ENCODE measurements at places on chromosomes 7 and 10.

GRCh38 chr10:28595613-28596012 is 62.7 kb downstream of the WAC start:
- DNase-seq: no peak

- DNase-seq: no peak
Observed at GRCh38 chr10:126429275-126429674, 41.0 kb upstream of the ADAM12 start.

DNA sequence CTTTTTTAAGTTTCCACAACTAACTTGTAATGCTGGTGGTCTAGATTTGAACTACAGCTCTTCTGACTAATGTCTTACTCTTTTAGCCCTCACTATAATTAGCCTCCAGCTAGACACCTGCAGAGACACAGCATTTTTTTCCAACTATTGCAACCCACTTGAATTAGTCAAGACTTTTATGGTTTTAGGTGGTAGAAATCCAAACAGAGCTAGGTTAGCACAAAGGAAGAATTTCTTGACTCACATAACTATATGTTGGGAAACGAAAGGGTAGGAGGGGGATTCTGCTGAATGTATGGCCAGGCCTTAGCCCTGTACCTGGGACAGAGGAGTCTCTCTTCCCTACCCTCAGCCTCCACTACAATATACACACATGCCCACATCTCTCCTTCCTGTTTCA is 586.1 kb downstream of the INHBA start:
- DNase-seq: no peak

- no peak for DNase-seq
Observed at GRCh38 chr7:143490717-143491306, 13.1 kb downstream of the TAS2R41 start.

DNA sequence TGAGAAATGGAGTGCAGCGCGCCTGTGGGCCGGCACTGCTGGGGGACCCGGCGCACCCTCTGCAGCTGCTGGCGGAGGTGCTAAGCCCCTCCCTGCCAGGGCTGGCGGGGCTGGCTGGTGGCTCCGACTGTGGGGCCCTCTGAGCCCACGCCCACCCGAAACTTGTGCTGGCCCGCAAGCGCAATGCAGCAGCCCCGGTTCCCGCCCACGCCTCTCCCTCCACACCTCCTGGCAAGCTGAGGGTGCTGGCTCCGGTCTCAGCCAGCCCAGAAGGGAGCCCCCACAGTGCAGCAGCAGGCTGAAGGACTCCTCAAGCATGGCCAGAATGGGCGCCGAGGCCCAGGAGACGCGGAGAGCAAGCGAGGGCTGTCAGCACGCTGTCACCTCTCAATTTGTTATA is 1063.0 kb upstream of the AUTS2 start:
- DNase-seq: no peak

GRCh38 chr7:157044147-157044687 is 33.8 kb upstream of the MNX1 start:
- DNase-seq: no peak

DNA sequence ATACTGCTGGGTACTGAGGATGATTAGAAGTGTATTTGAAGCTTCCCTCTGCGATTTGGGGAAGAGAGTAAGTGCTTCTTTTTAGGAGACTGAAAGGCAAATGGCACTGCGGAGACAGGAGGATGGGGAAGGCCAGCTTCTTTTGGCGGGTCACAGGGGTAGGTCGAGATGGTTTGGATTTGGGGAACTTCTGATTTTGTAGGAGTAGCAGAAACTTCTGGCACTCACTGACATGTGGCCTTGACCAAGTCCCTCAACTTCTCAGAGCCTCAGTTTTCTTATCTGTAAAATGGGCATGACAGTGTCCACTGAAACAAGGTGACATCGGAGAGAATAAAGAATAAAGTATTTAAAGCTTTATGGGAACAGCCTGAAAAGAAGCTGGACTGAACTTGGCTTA is 59.8 kb upstream of the WDR11 start:
- no peak for DNase-seq

DNA sequence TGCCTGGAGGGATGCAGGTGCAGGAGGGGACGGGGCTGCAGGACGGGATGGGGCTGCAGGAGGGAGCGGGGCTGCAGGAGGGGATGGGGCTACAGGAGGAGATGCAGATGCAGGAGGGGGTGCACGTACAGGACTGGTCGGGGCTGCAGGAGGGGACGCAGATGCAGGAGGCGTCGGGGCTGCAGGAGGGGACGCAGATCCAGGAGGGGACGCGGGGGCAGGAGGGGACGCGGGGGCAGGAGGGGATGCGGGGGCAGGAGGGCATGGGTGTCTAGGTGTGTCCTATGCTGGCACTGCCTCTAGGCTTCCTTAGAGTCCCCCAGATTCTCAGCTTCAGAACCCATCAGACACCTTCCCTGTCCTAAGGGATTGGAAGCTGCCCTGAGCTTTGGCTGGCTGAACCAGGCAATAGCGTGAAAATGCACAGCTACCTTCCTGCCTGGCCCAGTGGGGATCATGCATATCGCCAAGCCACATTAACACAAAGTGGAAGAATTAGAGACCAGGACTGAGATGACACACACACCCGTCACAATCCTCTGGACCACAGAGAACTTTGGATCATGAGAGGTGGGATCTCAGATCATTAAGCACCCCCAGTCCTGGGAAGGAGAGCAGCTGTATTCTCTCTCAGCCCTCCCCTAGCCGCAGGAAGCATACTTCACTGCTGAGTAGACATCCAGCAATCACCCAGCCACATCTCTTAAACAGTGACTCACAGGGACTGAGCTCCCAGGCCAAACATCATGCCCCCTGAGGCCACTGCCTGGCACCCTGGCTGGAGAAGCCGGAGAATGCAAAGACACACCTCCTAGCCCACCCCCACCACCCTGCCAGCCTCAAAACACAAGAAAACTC is 67.3 kb downstream of the VWA2 start:
- DNase-seq: no peak

- no peak for DNase-seq
Observed at GRCh38 chr7:24842029-24842428, 84.8 kb upstream of the GSDME start.

- no peak for DNase-seq
Observed at GRCh38 chr7:153443032-153443701, 609.0 kb upstream of the DPP6 start.

- DNase-seq: no peak
Observed at GRCh38 chr7:15228831-15229230, 326.3 kb upstream of the DGKB start.

- no peak for DNase-seq
Observed at GRCh38 chr7:47265621-47266020, 316.3 kb downstream of the TNS3 start.

- DNase-seq: no peak
Observed at GRCh38 chr7:137755846-137756651, 90.7 kb downstream of the DGKI start.

DNA sequence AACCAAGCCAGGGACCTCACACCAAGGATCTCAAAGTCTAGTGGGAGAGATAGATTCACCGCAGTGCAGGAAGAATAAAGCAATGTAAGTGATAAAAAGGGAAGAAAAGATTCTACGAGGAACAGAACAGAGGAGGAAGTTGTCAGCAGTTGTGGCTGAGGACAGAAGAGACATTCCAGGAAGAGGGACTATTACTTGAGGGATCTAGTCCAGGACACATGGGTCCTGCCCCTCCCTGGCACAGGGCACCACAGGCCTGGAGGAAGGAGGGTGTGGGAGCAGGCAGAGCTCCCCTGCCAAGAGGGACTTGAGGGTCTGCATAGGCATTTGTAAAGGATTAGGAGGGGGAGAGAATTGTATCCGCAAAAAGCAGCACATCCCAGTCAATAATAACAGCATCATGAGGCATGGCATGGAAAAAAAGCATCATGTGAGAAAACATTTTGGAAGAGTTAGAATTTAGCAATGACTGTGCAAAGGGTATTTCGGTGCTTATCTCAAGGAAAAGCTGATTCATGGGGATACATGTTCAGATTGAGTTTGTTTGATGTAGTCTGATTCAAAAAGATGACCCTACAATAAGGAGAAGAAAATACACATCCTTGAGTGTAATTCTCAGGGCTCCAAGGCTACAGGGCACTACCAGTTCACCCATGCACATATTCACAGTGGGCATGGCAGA is 12.7 kb downstream of the C10orf71 start:
- no peak for DNase-seq

GRCh38 chr10:5018134-5018533 is 14.5 kb upstream of the AKR1C2 start:
- DNase-seq: no peak

- no peak for DNase-seq
Observed at GRCh38 chr7:158387546-158387891, 200.1 kb downstream of the PTPRN2 start.

GRCh38 chr7:105655500-105656380 is 74.4 kb upstream of the EFCAB10 start:
- DNase-seq: no peak

GRCh38 chr10:124961248-124961570 is 19.3 kb downstream of the ZRANB1 start:
- DNase-seq: no peak

- no peak for DNase-seq
Observed at GRCh38 chr7:67918158-67918557, 921.5 kb downstream of the TYW1 start.

DNA sequence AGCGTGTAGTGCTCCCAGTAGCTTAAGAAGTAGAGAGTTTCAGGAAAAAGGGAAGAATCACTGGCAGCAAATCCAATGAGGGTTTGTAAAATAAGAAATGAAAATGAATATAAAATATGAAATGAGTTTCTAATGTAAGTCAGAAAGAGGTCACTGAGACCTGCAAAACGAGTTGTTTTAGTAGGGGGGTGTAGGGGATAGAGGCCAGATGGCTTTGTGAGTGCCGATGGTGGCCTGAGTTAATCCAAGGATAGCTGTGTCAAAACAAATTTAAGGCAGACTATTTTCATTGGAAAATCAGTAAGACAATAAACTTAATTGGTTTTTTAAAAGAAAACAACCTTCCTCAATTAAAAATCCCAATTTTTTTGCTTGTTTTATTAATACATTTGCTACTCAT is 745 bp upstream of the ASB15 start:
- no peak for DNase-seq

GRCh38 chr10:44857363-44858016 is 53.6 kb upstream of the TMEM72 start:
- DNase-seq: no peak

GRCh38 chr10:13105184-13105583 is 5.2 kb downstream of the OPTN start:
- DNase-seq: no peak

- no peak for DNase-seq
Observed at GRCh38 chr7:37482505-37482904, 33.8 kb upstream of the ELMO1 start.

DNA sequence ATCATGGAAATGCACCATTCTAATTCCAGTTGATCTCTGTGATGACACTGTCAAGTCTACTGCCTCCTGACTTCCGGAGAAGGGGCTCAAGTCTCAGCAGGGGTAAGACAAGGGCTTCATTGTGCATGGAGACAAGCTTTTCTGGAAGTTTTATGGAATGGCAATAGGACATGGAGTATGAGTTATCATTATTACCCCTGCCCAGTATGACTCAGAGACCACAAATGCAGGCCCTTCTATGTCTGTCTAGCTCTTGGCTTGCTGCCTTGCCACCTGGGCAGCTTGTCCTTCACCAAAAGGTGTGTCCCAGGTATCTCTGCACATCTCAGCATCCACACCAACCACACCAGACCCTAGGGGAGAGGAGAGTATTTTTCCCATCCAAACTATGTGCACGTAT is 34.9 kb upstream of the KIAA1217 start:
- no peak for DNase-seq
